ENCODE measurements at places on chromosomes 2 and 18.

DNA sequence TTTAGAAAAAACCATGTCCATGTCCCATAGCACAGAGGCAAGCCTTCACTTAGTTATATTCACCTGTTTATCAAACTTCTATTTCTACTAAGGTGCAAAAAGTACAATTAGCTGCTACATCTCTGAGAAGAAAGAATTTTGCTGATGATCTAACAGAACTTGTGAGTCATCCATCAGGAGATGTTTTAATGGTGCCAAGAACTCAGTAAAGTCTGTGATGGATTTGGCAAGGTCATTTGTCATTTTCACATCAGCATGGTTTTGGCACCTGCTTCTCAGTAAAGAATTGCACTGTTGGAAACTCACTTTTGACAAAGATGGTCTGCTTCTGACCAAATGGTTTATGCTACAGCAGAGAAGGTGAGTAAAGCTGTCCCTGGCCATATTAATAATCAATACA lies 195.7 kb upstream of the TMEFF2 start:
- no peak for DNase-seq

DNA sequence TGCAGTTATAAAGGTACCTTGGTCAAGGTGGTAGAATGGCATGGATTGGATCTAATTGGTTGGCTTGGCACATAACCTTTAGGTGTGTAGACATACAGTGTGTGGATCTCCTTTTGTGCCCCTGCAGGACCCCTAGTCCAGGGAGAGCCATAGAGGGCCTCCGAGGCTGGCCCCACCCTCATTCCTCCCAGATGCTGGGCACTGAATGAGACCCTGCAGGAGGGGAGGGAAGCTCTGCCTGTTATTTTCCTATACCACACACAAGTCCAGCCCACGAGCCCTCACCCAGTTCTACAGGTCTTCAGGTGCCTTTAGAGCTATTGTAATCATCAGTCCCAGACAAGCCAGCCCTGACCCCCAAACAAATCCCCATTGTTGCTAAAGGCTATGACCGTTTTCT lies 58.9 kb downstream of the KCNF1 start:
- no peak for DNase-seq

GRCh38 chr2:23550553-23550952 lies 165.6 kb downstream of the KLHL29 start:
- DNase-seq = no peak

GRCh38 chr18:64202863-64203262 lies 54.0 kb upstream of the LINC00305 start:
- no peak for DNase-seq

GRCh38 chr2:154182008-154182407 lies 310.3 kb downstream of the GALNT13 start:
- DNase-seq = no peak

DNA sequence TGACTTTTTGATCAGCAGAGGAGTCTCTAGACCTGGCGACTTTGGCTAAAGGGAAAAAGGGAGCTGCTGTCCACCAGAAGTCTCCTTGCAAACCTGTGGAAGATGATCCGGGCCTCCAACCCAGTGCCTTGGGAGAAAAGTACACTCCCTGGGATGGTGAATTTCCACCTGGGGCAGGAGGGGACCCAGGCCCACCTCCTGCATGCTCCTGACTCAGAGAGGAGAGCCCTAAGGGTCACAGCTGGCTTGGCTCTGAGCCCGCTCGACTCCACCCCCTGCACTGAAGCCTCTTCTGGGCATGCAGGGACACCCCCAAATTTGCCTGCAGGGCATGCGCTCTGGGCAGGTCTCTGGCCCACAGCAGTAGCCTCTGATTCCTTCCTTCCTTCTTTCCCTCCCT lies 66.5 kb downstream of the PDCL3 start:
- DNase-seq = no peak

DNA sequence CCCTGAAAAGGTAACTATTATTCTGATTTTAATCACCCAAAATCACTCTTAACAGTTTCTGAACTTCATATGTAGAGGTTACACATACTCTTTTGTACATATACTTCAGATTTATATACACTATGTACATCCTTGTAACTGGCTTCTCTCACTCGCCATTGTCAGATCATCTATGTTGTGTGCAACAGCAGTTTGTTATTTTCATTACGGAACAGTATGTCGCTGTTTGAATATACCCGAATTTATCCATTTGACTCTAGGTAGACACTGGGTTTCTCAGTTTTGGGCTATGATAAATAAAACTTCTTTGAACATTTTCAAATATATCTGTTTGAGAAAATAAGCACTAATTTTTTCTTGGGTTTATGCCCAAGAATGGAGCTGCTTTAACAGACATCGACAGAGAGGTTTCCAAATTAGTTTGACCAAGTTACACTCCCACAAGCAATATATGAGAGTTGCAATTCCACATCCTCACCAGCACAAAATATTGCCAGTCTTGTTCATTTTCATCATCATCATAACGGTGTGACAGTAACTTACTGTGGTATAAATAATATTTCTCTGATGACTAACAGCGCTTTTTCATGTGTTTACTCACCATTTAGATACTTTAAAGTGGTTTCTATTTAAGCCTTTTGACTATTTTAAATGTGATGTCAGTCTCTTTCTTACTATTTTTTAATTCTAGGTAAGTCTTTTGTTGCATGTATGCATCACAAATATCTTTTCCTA lies 80.9 kb downstream of the SMC6 start:
- DNase-seq = no peak

GRCh38 chr2:128686497-128686859 lies 367.8 kb upstream of the HS6ST1 start:
- no peak for DNase-seq

- no peak for DNase-seq
Observed at GRCh38 chr2:217834744-217835513, 167.9 kb downstream of the TNS1 start.

- no peak for DNase-seq
Observed at GRCh38 chr2:120345608-120346007, 328 bp upstream of the INHBB start.

DNA sequence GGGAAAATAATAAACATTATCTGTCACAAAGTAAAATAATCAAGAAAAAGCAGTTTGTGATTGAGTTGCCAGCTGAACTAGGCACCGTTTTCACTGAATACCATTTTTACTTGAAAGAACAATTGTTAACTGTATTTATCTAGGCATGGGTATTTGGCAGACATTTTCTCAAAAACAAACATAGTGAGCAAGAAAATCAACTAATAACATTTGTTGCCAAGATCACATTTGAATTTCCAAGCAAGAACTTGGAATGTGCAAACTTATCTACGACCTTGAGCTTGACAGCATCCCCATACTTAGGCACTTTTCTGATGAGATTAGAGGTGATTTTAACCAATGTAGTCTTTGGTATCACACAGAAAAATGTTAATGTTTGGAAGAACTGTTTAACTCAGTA lies 16.7 kb downstream of the SS18 start:
- no peak for DNase-seq

- no peak for DNase-seq
Observed at GRCh38 chr2:15666861-15667808, 75.5 kb downstream of the DDX1 start.

- DNase-seq = no peak
Observed at GRCh38 chr2:44974064-44974715, 32.7 kb downstream of the SIX3 start.

DNA sequence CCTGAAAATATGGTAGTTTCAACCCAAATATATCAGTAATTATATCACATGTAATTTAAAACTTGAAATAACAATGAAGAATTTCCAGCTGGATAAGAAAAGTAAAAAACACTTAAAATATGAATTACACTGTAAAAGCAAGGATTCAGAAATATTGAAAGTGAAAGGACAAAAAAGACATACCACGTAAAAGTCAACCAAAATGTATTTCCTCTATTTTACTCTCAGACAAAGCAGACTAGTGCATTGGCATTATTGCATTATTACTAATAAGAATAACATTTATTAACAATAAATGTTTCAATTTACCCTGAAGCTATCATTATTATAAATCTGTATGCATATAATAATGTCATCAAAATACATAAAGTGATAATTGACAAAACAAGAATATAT lies 445.1 kb upstream of the TRIB2 start:
- no peak for DNase-seq

DNA sequence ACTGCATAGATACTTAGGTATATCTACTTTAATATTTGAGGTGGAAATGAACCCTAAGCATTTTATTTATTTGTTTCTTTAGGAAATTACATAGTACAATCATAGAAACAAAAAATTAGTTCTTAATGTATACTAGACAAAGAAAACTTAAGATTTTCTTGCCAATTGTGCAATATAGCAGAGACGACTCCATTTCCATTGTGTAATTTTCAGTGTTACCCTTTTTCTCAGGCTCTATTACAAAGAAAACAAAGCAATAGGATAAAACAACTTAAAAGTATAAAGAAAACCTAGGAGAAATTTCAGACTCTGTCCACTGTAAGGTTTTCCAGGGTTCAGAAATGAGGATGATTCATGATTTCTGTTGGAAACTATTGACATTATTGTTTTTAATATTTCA lies 89.0 kb upstream of the SERTAD2 start:
- DNase-seq = no peak

DNA sequence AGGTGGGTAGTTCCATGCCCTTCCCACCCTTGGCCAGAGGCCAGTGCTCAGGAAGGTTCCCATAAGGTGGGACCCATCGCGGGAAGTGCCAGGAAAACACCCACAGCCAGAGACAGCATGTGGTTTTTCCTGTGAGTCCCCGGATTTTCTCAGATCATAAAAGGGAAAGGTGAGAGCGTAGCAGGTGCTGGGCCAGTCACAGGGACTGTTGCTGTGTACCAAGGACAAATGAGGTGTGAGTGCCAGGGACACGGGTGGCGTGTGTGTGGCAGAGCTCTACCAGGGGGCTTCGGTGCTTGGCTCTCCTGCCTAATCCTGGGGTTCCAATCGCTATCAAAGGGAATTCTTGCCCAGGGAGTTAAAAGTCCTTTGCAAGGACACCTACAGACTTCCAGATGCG lies 159.6 kb upstream of the SMAD2 start:
- no peak for DNase-seq

DNA sequence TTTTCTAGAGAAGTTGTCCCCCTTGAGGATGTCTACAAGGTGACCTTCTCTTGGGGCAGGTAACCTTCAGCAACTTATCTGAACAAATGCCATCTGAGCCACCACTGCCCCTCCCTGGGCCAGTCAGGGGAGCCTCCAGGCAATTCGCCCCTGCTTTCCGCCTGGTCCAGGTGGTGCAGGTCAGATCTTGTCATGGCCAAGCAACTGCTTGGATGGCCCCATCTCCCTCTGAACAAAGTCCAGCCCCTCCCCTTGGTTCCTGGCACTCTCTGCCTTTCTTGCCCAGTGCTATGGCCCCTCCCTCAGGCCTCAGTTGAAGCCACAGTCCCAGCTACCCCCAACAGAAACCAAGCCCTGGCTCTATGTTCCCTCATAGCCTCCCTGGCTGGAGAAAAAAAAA lies 138.7 kb downstream of the ALPK2 start:
- no peak for DNase-seq

DNA sequence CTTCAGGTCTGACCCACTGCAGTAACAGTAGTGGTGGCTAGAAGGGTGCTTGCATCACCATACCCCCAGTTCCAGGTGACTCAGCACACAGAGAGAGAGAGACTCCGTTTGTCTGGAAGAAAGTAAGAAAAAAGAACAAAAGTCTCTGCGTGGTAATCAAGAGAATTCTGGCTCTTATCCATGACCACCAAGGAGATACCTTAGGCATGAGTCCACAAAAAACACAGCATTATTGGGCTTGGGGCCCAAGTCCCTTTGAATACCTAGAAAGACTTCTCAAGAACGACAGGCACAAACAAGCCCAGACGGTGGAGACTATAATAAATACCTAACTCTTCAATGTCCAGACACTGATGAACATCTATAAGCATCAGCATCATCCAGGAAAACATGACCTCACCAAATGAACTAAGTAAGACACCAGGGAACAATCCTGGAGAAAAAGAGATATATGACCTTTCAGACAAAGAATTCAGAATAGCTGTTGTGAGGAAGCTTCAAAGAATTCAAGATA lies 21.7 kb upstream of the BAZ2B start:
- DNase-seq = no peak

GRCh38 chr2:82652117-82652516 lies 1807.0 kb downstream of the SUCLG1 start:
- DNase-seq = no peak

DNA sequence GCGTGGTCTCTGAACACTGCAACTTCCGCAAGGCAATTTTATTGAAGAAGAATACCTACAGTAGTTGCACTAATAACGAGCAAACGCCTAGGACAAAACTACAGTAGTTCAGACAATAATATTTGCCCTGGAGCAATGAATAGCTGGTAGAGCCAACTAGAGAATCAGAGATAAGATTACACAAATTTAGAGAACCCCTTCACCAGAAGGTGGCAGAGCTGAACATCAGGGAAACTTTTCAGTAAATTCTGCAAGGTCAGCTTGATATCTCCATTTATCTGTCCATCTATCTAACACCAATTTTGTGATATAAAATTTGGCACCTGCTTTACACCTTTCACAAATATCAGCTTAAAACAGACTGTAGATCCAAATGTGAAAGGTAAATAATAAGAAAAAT lies 43.8 kb downstream of the CDH19 start:
- peak; percentile 25 for DNase-seq

DNA sequence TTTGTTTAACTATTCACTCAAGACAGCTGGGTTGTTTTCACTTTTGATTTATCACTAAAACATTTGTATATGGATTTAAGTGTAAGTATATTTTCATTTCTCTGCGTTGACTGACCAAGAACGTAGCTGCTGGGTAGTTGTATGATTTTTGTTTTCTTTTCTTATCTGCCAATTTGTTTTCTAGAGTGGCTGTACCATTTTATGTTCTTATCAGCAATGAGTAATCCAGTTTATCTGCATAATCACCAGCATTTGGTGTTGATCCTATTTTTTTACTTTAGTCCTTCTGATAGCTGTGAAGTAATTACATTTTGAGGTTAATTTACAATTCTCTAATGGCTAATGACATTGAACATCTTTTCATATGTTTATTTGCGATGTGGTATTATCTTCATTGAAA lies 1178.4 kb upstream of the TMEFF2 start:
- peak; percentile 3 for DNase-seq

- no peak for DNase-seq
Observed at GRCh38 chr2:10892316-10892715, 19.4 kb upstream of the KCNF1 start.

- no peak for DNase-seq
Observed at GRCh38 chr2:166762746-166763145, 125.5 kb upstream of the XIRP2 start.

- DNase-seq = no peak
Observed at GRCh38 chr2:161234627-161235026, 73.6 kb upstream of the PSMD14 start.

GRCh38 chr18:58481321-58482180 lies 147.3 kb downstream of the ALPK2 start:
- DNase-seq = no peak

- DNase-seq = no peak
Observed at GRCh38 chr2:55775828-55776227, 82.2 kb upstream of the PNPT1 start.

GRCh38 chr2:15241201-15241600 lies 319.9 kb downstream of the NBAS start:
- no peak for DNase-seq

GRCh38 chr2:1862608-1863280 lies 118.4 kb upstream of the PXDN start:
- no peak for DNase-seq

GRCh38 chr2:128347701-128348539 lies 29.3 kb upstream of the HS6ST1 start:
- DNase-seq = no peak

GRCh38 chr2:74429487-74430451 lies 8.2 kb downstream of the WDR54 start:
- DNase-seq = no peak

- DNase-seq = no peak
Observed at GRCh38 chr2:130303169-130303568, 39.5 kb upstream of the IMP4 start.

Data from glomerular endothelial cell (primary cell).